Activated CD4-positive, alpha-beta T cell treated with anti-CD3 and anti-CD28 coated beads, Interleukin-2, amount 50 U/mL, for 48 hours (primary cell): ENCODE measurements at places on chromosomes 5 and 9.

DNA sequence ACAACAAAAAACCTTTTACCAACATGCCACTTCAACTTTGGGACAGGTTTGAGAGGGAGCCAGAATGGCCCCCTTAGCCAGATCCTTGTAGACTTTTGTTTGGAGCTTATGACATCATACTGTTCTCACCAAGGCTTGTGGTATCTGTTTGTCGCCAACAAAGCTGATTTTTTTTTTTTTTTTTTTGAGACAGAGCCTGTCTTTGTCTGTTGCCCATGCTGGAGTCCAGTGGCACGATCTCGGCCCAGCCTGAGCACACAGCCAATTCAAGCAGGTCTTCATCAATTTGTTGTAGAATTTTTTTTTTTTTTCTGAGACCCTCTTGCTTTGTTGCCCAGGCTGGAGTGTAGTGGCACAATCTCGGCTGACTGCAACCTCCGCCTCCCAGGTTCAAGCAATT is 26.4 kb upstream of the NTNG2 start:
- DNase-seq = no peak

DNA sequence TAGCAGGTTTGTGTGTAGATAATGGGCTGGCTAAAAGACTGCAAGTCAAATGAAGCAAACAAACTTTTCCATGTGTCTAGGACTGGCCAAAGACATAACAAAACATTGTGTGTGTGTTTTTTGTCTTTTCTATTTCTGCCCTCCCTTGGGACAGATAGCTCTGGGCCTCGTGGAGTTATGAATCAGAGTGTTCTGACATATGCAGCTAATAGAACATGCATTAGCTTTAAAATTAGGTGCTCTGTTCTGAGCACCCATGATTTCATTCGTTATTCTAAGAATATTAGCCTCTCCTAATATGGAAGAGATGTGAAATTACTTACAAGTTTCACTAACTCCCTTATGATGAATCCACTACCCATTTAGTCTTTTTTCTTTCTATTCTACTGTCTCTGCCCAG is 367.3 kb upstream of the PAPPA start:
- DNase-seq = no peak

- no peak for DNase-seq
Observed at GRCh38 chr5:139645430-139645871, 2.7 kb upstream of the CXXC5 start.

- DNase-seq = no peak
Observed at GRCh38 chr5:131814990-131815389, 18.2 kb upstream of the FNIP1 start.

- DNase-seq = no peak
Observed at GRCh38 chr5:73183000-73183399, 10.0 kb downstream of the TMEM174 start.

GRCh38 chr5:17177501-17178372 is 39.7 kb upstream of the BASP1 start:
- DNase-seq = no peak

DNA sequence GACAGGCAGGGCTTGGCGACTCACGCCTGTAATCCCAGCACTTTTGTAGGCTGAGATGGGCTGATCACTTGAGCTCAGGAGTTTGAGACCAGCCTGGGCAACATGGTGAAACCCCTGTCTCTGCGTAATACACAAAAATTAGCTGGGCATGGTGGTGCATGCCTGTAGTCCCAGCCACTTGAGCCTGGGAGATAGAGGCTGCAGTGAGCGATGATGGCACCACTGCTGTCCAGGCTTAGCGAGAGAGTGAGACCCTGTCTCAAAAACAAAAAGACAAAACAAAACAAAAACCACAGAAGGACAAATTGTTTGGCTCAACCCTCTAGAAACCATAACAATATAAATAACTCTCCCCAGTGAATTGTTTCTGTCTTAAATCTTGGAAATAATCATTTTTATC is 92.6 kb upstream of the ERBIN start:
- DNase-seq = no peak

DNA sequence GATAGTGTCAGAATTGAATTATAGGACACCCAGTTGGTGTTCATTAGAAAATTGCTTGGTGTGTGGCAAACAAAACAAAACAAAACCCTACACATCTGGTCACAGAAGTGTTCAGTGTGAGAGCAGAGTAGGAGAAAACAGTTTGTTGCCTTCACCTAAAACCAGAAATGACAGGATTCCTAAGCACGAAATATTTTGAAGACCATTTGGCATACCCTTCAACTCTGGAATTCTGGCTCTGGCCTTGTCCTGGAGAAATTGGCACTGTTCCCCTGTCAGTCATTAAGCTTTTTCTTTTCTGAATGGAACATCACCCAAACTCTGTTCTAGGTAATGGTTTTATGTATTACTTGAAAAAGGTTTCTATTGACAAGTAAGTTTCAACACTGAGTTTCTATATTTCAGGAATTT is 110.2 kb upstream of the PCA3 start:
- DNase-seq = no peak
